T-helper 17 cell (primary cell): ENCODE measurements at places on chromosomes 7 and 10.

GRCh38 chr7:108584211-108584610 is 14.5 kb downstream of the DNAJB9 start:
- DNase-seq, result no peak

- DNase-seq, result peak; percentile 11
These were observed 121.0 kb downstream of the HIP1 start for GRCh38 chr7:75617634-75618234.

GRCh38 chr7:102154425-102154824 is 132.2 kb upstream of the SH2B2 start:
- DNase-seq, result no peak

GRCh38 chr7:34806831-34807230 is 148.8 kb downstream of the NPSR1 start:
- DNase-seq, result no peak

DNA sequence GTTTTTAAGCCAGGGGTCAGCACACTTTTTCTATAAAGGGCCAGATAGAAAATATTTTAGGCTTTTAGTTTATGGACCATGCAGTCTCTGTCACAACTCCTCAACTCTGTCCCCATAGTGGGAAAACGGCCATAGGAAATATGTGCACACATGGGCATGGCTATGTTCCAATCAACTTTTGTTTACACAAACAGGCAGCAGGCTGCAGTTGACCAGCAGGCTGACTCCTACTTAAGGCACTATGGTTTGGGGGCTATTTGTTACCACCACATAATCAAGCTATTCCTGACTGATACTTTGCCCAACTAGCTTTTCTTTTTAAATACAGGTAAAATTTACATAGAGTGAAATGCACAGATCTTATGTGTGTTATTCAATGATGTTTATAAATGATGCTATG is 362.4 kb downstream of the LRMDA start:
- DNase-seq, result no peak

DNA sequence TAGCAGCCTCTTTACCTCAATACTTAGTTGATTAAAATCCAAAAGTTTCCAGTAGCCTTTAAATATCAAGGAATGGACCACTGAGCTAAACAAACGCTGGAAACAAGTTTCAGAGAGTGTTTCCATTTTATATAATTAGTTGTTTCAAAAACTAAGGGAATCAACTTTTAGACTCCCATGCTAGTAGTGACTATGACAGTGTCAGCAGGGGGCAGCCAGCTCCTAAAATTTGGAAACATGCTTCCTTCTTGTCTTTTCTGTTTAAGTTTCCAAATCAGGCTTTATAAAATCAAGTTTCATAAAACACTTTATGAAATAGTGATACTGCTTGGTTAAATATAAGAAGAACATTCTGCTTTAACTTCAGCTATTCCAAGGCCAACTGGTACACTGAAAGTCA is 138.2 kb upstream of the TMEM229A start:
- DNase-seq, result no peak

DNA sequence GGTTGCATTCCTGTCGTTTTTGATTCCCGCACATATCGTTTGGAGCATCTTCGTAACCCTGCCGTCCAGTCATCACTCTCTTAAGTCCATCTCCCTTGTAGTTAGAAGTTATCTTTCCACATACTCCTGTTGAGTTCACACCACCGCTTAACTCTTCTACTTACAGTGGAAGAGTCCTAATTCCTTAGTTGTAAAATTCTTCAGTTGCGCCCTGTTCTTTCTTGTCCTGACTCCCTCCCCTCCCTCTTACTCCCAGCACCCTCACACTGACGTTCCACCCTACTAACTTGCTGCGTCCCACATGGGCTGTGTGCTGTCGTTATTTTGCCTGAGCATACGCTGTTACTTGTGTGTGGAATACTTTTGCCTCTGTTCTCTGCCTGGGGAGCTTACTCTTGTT is 11.7 kb downstream of the DNAJB6 start:
- no peak for DNase-seq

DNA sequence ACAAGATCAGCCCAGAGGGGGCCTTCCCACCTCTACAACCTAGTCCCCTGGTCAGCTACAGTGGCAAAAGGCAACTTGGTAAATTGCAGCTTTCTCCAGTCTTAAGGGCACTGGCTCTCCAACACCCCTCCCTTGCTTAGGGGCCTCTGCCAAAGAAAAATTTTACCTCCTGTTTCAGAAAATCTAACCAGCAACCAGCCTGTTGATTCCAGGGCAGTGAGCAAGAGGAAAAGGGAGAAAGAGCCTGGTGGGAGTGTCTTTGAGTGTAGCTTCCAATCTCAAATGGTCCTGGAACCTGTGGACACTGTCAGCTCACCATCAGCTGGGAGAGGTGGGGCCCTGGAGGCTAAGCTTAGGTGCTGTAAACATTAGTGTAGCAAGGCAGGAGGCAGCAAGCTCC is 22.9 kb downstream of the ACTR1A start:
- no peak for DNase-seq

DNA sequence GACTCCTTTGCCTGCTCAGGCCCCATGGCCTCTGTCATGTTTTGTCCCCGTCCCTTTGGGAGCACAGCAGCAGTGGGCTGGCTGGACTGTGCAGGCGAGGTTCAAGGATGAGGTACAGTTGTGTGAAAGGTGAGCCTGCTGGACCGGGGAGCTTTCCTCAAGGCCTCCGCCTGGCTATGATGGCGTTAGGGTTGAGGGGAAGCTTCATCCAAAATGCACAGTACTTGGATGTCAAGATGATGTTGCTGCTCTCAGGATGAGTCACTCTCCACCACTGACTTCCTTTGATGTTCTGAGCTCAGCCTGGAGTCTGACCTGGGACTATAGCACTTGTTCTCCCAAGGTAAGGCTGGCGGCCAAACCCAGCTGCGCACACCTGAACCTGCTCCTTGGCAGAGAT is 152.7 kb upstream of the SHH start:
- no peak for DNase-seq

- DNase-seq, result no peak
These were observed 68.1 kb upstream of the FOXK1 start for GRCh38 chr7:4613846-4614548.

GRCh38 chr10:6601246-6601805 is 21.2 kb upstream of the PRKCQ start:
- no peak for DNase-seq

- DNase-seq, result no peak
These were observed 74.5 kb upstream of the PRKCQ start for GRCh38 chr10:6654571-6654970.

- no peak for DNase-seq
These were observed 76.0 kb downstream of the USP6NL start for GRCh38 chr10:11535346-11535959.

GRCh38 chr10:58662314-58662713 is 149.6 kb downstream of the BICC1 start:
- no peak for DNase-seq

DNA sequence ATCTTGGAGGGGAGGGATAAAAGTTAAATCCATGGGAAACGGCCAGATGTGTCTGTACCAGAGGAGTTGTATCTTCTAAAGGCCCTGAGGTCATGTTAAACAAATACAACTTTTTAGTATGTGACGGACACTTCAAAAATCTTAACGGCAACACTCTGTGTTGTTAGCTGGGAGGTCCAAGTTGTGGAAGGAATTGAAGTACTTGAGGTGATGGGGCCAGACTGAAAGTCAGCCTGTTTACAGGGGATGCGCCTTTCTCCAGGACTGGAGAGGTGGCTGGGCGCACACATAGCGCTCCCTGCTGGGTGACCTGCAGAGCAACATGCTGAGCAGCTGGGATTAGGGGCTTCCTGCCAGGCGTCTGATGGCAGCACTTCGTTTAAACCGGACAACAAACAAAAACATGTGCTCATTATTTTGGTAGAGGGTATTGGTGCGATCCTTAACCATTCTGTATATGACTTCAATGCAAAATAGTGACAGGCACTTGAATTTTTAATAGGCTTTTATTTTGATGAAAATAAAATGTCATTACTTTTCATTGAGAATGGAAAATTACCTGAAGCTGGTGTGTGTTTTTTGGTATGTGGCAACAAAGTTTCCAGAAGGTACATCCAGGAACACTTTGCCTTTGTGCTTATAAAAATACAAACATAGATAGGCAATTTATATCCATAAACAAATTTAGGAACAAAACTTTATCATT is 198.2 kb downstream of the MLLT10 start:
- no peak for DNase-seq

- DNase-seq, result no peak
These were observed 1120.6 kb downstream of the SORCS1 start for GRCh38 chr10:106043863-106044262.

DNA sequence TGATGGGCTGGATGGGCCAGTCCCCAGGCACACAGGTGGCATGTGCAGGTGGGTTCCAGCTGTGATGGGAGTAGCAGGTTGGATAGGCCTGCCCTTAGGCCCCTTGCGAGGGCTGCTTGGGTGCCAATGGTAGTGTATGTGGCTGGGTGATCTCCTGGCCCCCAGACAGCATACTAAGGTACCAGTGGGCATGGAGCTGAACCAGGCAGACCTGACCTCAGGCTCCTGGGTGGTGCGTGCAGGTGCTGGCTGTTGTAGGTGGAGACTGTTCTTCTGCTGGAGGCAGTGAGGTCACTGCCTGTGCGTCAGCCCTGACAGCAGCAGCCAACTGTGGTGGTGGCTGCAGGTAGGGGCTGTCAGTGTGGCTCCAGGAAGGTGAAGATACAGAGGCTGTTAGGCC is 384.7 kb downstream of the ANKRD7 start:
- DNase-seq, result no peak
